ENCODE measurements at places on chromosomes 6 and 20.

GRCh38 chr6:46175976-46176375, 5.2 kb upstream of the ENPP5 start:
- no peak for DNase-seq

DNA sequence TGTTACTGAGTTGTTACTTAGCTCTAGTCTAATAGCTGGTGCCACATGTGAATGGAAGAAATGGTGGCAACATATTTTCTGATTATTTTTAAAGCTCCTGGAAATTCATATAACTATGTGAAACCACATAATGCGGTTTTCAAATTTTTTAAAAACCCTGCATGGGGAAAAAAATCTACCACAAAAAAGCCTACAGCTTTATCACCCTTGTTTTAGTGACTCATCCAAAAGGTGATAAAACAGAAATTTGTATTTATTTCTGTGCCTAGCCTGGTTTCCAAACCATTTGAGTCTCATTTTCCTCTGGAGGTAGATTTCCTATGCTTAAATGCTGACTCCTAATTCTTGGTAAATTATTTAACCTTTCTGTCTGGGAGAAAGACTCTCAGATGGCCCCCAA, 5.4 kb upstream of the FBXO30 start:
- peak; percentile 37 for DNase-seq

DNA sequence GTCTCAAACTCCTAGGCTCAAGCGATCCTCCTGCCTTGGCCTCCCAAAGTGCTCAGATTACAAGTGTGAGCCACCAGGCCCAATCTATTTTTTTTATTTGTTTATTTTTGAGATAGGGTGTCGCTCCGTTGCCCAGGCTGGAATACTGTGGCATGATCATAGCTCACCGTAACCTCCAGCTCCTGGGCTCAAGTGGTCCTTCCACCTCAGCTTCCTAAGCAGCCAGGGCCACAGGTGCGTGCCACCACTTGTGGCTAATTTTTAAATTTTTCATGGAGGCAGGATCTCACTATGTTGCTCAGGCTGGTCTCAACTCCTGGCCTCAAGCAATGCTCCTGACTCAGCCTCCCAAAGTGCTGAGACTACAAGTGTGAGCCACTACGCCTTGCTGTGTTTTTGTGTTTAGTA, 9.8 kb downstream of the KIF3B start:
- no peak for DNase-seq

- DNase-seq: no peak
These were observed 91.2 kb upstream of the SULF2 start for GRCh38 chr20:47876311-47877088.

GRCh38 chr6:158642097-158642601, 2.4 kb downstream of the DYNLT1 start:
- DNase-seq: no peak

DNA sequence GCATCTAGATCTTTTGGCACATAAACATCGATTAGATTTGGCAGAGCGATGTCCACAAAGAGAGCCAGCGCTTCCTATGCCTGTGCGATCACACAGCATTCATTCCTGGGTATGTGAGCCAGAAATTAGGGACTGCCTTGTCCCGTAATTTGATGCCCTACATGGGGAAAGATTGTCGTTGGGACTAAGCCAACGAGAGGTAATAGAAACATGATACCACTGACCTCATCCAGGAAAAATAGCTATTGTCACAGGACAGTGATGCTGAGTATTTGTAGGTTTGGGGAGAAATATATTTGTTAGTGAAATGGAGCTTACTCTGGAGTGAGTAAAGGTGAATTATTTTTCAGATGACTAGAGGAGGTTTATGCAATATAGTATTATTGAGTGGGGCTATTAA, 154.0 kb downstream of the TSHZ2 start:
- DNase-seq: no peak

- no peak for DNase-seq
These were observed 7.3 kb upstream of the CBFA2T2 start for GRCh38 chr20:33482581-33482980.

- no peak for DNase-seq
These were observed 1.3 kb upstream of the KCNQ2 start for GRCh38 chr20:63473555-63474449.

DNA sequence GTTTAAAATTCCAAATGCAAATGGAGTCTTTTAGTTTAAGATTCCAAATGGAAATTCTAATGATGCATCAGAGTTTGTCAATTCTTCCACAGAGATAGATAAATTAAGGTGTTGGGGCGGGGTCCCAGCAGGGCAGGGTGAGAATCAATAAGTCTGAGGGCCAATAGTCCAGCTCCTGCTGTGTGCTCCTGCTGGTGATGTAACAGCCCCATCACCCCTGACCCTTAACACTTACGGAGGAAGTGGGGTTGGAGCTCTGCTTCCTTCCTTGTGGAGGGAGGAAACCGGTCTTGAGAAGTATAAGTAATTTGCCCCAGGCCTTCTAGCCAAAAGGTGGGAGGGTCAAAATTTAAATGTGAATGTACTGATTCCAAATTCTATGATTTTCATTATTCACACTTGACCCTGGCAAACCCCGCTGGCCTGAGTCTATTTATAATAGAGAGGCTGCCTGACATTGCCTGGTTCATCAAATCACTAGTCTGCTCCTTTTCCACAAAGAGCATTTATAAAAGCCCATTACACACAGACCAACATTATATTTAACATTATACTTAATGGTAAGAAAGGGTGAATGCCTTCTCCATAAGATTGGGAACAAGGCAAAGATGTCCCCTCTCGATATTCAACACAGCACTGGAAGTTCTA, 17.2 kb downstream of the ZBTB2 start:
- DNase-seq: no peak

GRCh38 chr6:162751211-162751859, 23.6 kb downstream of the PACRG start:
- no peak for DNase-seq

DNA sequence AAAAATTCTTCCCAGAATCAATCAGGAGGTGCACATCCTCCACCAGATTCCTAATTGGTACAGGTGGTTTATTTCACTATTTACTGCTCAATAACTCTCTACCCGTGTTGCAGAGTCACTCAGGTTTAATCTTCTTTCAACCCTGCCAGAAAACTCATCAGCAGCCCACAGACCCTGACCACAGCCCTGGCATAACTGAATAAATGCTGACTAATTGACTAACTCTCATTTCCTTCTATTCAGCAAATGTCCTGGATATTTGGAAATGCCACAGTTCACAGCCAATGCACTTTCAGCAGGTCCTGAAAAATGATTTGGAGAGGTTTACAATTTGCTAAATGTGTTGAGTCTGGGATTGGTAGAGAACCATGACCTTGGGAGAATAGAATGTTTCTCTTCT, 62.3 kb downstream of the TRMT6 start:
- no peak for DNase-seq

- DNase-seq: no peak
These were observed at the start of gene NR2E1 for GRCh38 chr6:108165714-108166663. Gene NR2E1 (plus strand): TSS chr6:108166022. CDS start chr6:108166766, 744 bp downstream.

DNA sequence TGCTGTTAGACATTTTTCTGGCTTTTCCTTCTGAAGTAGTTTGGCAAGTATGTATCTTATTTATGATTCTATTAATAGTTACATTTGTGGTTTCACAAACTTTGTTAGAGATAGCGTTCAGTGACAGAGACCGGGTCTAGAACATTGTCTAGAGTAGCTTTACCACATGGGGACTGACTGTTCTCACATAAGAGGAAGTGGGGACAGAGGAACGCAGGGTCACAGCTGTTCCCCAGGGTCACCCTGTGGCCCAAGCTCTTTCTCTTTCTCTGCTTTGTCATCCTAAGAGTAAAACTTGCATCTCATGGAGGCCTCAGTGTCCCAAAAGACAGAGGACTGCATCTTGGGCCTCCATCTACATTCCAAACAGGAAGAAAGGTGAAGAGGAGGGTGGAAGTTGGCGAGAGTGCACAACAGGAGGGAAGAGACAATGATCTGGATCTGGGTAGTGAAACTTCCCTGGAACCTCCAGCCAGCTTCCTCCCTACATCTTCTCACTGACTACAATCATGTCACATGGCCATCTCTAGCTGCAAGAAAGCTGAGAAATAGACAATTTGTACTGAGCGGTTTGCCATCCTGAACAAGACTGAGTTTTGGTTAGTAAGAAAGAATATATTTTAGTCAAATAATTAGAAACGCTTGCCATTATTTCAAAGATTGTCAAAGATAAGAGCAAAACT, 645.8 kb upstream of the ARID1B start:
- DNase-seq: no peak

- DNase-seq: peak; percentile 37
These were observed 9.1 kb downstream of the VTA1 start for GRCh38 chr6:142155895-142156757.

DNA sequence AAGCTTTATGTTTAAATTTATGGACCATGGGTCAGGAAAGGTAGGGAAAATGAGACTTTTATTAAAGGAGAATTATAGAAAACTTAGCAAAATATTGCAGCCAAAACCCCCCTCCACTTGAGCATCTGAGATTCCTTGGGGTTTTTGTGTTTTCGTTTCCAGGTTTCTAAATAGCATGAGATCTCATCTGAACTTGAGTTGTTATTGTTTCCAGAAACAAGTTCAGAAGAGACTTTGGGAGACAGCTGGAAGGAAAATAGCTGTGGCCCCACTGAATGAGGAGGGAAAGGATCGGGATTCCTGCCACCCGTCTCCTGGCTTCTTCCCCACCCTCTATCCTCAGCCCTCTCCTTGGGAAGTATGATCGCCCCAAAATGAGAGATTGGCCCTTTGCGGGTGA, 75.5 kb downstream of the TBC1D7 start:
- no peak for DNase-seq

- no peak for DNase-seq
These were observed 3.9 kb downstream of the APOBEC2 start for GRCh38 chr6:41056768-41057490.

DNA sequence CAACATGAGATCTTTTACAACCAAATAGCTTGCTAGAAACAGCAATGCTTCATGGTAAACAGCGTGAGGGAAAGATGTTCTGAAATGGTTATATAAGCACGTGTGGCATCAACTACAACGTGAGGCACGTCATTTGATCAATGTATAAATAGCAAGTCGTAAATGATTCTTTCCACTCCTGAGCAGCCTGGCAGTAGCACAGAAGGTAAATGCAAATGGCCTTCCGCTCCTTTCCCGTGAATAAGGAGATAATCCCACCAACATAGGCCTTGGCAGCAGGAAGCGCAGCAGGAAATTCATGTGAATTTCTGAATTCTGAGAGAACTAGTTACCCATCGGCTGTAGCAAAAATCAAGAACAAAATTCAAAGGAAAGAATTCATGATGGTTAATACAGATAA, 17.0 kb downstream of the RPS6KA2 start:
- DNase-seq: no peak

GRCh38 chr6:107400616-107401147, 58.7 kb downstream of the PDSS2 start:
- DNase-seq: no peak

- no peak for DNase-seq
These were observed 38.8 kb downstream of the ITCH start for GRCh38 chr20:34401741-34402455.
